CD4-positive, alpha-beta memory T cell (primary cell): ENCODE measurements at places on chromosomes 1 and 21.

- no peaks in the 10 kb centered on the region for H3K36me3 ChIP-seq
- no peaks in the 10 kb centered on the region for H3K4me1 ChIP-seq
- DNase-seq, result no peak
- no peaks in the 10 kb centered on the region for H3K27me3 ChIP-seq
These were observed 51.7 kb downstream of the TLCD4 start for GRCh38 chr1:95168761-95169351.

GRCh38 chr1:244354810-244355278 lies 96.9 kb downstream of the ADSS2 start:
- no peak overlapping the region for H3K4me3 ChIP-seq
- no peak overlapping the region for H3K27ac ChIP-seq
- H3K27me3 ChIP-seq, result no peaks in the 10 kb centered on the region
- no peak for DNase-seq
- no peaks in the 10 kb centered on the region for H3K4me1 ChIP-seq
- no peaks in the 10 kb centered on the region for H3K36me3 ChIP-seq

DNA sequence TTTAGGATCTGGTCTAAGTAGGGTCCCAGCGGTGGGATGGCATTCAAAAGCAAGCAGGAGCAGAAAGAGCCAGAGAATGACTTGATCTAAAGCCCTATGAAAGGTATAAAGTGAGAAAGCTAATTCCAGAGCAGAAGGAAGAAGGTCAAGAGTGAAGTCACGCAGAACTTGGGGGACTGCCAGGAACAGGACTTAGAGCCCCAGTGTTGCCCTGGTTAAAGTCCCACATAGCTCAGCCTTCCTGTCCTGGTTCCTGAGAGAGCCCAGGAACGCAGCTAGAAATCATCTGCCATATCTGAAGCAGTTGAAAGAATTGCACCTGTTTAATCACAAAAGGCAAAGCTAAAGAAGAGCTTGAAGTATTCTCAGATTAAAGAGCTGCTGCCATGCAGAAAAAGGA lies 160.6 kb upstream of the ATP1B1 start:
- no peak overlapping the region for H3K4me3 ChIP-seq
- H3K36me3 ChIP-seq, result no peaks in the 10 kb centered on the region
- no peaks in the 10 kb centered on the region for H3K4me1 ChIP-seq
- no peak for DNase-seq
- H3K27me3 ChIP-seq, result no peaks in the 10 kb centered on the region

DNA sequence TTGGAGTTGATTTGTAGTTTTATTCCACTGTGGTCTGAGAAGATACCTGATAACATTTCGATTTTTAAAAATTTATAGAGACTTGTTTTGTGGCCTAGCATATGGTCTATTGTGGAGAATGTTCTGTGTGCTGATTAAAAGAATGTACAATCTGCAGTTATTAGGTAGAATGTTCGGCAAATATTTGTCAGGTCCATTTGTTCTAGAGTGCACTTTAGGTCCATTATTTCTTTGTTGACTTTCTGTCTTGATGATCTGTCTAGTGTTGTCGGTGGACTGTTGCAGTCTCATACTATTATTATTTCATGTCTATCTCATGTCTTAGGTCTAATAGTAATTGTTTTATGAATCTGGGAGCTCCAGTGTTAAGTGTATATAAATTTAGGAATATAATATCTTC lies 116.8 kb downstream of the NME7 start:
- H3K4me3 ChIP-seq, result no peak overlapping the region
- H3K27ac ChIP-seq, result no peak overlapping the region
- DNase-seq, result no peak
- H3K4me1 ChIP-seq, result no peaks in the 10 kb centered on the region
- no peaks in the 10 kb centered on the region for H3K27me3 ChIP-seq

DNA sequence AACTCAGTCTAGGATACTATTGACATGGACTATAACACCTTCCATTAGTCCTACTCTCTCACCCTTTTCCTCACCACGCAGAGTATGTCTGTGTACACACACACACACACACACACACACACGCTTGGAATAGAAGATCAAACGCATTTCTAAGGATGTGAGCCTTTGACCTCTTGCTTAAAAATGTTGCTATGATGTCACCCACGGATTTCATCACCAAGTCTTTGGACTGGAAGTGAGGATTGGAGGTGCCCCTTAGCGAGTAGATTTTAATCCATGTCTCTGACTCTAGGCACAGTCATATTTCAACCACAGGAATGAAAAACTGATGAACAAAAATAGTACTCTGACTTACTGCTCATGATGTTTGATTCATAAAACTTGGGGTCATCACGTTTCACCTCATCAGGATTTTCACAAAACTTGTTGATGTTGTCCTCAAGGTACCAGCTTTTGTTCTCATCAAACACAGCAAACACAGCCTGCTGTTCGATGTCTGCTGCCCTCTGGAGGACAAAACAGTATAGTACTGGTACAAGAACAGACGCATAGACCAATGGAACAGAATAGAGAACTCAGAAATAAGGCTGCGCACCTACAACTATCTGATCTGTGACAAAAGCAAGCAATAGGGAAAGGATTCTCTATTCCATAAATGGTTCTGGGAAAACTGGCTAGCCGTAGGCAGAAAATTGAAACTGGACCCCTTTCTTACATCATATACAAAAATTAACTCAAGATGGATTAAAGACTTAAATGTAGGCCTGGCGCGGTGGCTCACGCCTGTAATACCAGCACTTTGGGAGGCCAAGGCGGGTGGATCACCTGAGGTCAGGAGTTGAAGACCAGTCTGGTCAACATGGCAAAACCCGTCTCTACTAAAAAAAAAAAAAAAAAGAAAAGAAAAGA lies 39.9 kb downstream of the F5 start:
- DNase-seq, result peak; percentile 67
- H3K4me1 ChIP-seq, result no peaks in the 10 kb centered on the region
